Osteoblast (primary cell): ENCODE measurements at places on chromosomes 11 and 22. TPM values are rescaled to one million over a fixed set of nuclear protein-coding genes. Genes with fewer than 3 reads are reported as not detected.

- peaks cover 2% of the 10 kb centered on the region for H3K36me3 ChIP-seq
- H3K4me3 ChIP-seq: no peak overlapping the region
- no peaks in the 10 kb centered on the region for H3K27me3 ChIP-seq
- DNase-seq: peak; percentile 79
These were observed 18.9 kb downstream of the AP1B1 start for GRCh38 chr22:29369460-29369859.

DNA sequence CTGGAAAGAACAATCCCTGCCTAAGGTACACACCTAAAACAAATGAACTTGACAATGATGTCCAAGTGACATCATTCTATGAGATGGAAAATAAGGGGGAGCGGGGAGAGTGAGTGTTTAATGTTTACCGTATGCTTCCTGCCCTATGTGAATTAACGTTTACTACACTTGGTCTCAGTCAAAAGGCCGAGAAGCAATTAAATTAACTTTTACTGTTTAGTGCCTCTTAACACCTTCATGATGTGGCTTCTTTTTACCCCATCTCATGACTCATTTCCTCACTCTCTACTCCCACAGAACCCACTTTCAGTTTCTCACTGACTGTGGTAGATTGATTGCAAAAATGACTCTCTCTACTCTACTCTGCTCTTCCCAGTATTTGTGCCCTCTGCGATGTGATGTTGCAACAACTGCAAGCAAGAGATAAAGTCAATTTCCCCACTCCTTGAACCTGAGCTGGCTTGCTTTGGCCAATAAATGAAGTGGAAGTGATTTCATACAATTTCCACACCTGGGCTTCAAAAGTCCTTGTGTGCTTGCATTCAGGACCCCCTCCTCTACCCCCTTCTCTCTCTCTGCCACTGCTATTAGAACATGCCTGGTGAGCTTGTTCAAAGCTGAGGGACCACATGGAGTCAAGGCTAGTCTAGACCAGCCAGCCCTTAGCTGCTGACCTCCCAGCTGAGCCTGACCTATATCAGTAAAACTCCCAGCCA is 11.6 kb upstream of the ALKBH3 start:
- H3K36me3 ChIP-seq: no peaks in the 10 kb centered on the region
- H3K27me3 ChIP-seq: peaks cover 24% of the 10 kb centered on the region
- DNase-seq: peak; percentile 92
- peak overlapping the region; percentile 43 for H3K27ac ChIP-seq
- peak overlapping the region; percentile 26 for H3K4me3 ChIP-seq
- H3K4me1 ChIP-seq: peaks cover 10% of the 10 kb centered on the region

DNA sequence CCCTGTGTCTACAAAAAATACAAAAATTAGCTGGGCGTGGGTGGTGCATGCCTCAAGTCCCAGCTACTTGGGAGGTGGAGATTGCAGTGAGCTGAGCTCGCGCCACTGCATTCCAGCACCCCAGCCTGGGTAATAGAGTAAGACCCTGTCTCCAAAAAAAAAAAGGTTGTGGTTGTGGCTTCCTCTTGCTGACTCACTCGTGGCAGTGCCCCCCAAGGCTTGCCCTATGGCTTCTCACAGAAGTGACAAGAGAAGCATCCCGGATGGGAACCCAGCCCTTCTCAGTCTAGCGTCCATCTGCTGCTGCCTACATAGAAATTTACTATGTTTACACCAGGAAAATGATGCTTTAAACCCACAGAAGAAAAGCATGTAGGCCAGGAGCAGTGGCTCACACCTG is 68.5 kb upstream of the PITPNB start:
- H3K27me3 ChIP-seq: no peaks in the 10 kb centered on the region
- H3K4me3 ChIP-seq: no peak overlapping the region
- peak; percentile 91 for DNase-seq
- peaks cover 22% of the 10 kb centered on the region for H3K4me1 ChIP-seq
- peaks cover 10% of the 10 kb centered on the region for H3K36me3 ChIP-seq

DNA sequence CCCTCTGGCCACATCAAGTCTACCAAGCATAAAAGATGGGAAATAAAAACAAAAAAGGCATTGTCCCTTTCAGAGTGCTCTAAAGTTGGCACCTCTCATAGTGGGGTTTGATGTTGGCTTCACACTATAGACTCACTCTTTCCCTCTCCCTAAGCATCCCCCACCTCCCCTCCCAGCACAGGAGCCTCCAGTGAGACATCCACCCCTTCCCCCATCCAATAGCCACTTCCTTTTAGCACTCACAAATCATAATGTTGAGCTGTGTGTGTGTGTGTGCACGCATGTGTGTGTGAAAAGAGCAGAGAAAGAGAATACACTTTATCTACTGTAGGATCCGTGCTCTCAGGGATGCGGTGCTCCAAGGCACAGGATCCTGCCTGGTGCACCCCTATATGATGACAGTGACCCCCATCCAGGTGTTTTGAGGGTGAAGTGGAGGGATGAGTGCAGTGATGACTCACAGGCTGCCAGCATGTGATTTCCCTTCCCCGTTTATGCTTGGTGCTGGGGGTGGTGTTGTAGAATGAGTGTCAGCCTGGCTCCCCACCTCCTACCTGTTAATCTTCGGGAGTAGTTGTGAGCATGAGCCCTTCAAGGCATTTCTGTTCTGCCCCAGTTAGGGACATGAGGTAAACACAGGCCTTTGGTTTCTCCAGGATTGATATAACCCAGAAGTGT is 235.2 kb upstream of the B3GAT1 start:
- no peaks in the 10 kb centered on the region for H3K4me1 ChIP-seq
- no peaks in the 10 kb centered on the region for H3K27me3 ChIP-seq
- no peak for DNase-seq

DNA sequence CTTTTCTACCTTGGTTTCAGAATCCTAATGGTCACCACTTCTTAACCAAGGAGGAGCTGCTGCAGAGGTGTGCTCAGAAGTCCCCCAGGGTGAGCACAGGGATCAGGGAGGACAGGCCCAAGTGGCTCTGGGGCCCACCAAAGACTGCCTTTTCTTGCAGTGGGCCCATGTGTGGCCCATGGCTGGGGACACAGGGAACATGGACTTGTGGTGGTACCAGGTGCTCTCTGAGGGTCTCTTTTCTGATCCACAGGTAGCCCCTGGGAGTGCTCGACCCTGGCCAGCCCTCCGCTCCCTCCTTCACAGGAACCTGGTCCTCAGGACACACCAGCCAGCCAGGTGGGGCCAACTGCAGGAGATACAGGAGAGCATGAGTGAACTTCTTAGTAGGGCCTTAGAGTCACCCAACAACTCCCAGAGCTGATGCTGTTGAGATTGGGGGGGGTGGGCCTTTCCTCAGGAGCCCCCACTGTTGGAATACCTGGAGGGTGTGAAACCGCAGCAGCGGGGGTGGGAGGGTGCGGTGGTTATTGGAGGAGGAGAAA is 2.0 kb downstream of the MUS81 start:
- H3K4me3 ChIP-seq: peak overlapping the region; percentile 99
- H3K36me3 ChIP-seq: peaks cover 52% of the 10 kb centered on the region
- peaks cover 31% of the 10 kb centered on the region for H3K4me1 ChIP-seq
- no peak for DNase-seq
- H3K27ac ChIP-seq: no peak overlapping the region

DNA sequence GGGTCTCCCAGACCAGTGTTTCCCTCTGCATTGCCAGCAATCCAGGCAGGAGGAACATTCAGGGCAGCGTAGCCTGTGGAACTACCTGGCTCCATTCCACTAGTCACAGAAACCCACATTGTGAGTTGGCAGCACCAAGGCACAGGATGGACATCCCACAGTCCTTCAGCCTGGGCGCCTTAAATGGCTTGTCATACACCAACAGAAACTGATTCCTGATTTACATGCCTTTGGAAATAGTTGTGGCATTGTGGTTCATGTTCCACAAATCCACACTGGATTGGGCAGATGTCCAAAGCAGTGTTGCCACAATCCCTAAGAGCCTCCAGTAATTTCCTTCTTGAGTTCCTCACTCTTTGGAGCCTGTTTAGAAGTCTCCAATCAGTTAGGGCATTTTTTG is 225.6 kb downstream of the BLID start:
- DNase-seq: peak; percentile 52
- peaks cover 49% of the 10 kb centered on the region for H3K4me1 ChIP-seq
- no peaks in the 10 kb centered on the region for H3K36me3 ChIP-seq
- no peak overlapping the region for H3K4me3 ChIP-seq
- no peaks in the 10 kb centered on the region for H3K27me3 ChIP-seq

DNA sequence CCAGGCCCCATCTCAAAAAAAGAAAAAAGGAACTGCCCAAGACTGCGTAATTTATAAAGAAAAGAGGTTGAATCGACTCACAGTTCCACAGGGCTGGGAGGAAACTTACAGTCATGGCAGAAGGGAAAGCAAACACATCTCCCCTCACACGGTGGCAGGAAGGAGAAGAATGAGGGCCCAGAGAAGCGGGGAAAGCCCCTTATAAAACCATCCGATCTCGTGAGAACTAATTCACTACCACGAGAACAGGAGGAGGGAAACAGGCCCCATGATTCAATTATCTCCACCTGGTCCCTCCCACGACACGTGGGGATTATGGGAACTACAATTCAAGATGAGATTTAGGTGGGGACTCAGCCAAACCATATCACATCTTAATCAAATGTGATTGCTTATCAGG is 82.2 kb downstream of the BUD13 start:
- H3K4me1 ChIP-seq: no peaks in the 10 kb centered on the region
- H3K4me3 ChIP-seq: no peak overlapping the region
- DNase-seq: no peak
- H3K36me3 ChIP-seq: no peaks in the 10 kb centered on the region
- H3K27me3 ChIP-seq: no peaks in the 10 kb centered on the region

DNA sequence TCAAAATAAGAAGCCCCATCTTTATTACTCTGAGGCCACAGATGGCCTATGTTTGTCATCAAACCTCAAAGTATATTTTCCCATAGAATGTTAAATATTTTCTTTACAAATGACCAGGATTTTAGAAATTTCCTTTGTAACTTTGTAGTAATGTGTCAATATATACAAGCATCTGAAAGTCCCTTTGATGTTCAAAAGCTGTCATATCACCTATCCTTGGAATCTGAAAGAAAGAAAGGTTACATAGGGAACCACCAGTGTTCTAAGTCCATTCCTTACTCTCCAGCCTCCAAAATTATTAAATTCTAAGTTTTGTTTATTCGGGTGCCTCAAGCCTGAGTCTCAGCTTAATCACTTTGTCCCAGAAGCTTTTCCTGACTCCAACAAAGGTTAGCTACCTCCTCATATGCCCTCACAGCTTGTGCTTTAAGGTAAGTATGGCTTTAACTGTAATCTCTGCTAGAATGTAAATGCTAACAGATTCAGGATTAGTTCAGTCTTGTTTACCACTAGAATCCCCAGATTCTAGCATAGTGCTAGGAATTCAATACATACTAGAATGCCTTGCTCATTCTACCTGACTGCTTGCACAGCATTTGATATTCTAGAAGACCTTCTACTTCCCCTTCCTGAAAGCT is 32.3 kb downstream of the CCDC34 start:
- no peak for DNase-seq
- H3K4me1 ChIP-seq: peaks cover 11% of the 10 kb centered on the region
- H3K27me3 ChIP-seq: no peaks in the 10 kb centered on the region
- no peak overlapping the region for H3K27ac ChIP-seq
- no peak overlapping the region for H3K4me3 ChIP-seq

GRCh38 chr22:40055143-40055883 is 60.6 kb downstream of the FAM83F start:
- H3K36me3 ChIP-seq: no peaks in the 10 kb centered on the region
- DNase-seq: no peak
- no peaks in the 10 kb centered on the region for H3K4me1 ChIP-seq

DNA sequence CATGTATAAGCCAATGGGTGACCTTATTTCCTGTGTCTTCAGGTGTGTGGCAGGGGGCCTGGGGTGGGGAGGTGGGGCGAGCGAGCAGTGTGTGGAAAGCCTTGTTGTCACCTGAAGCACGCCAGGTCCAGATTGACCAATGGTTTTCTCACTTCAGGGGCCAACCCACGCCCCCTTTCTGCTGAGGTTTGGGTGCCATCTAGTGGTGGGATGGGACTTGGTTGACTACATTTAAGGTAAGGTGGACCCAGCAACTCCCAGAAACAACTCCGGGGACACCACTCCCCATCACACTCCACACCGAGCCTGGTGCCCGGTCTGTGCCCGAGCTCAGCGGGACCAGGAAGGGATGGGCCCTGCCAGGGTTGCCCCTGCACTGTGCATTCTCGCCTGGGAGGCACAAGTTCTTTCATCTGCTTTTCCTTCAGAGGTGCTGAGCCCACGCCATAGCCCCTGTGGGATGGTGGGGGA is 40.0 kb downstream of the TPCN2 start:
- peak; percentile 99 for DNase-seq
- no peaks in the 10 kb centered on the region for H3K27me3 ChIP-seq
- H3K27ac ChIP-seq: no peak overlapping the region
- H3K4me3 ChIP-seq: peak overlapping the region; percentile 57
- H3K36me3 ChIP-seq: peaks cover 8% of the 10 kb centered on the region

GRCh38 chr22:37254209-37254866 is 10.3 kb upstream of the RAC2 start:
- H3K4me1 ChIP-seq: peaks cover 15% of the 10 kb centered on the region
- peaks cover 11% of the 10 kb centered on the region for H3K27me3 ChIP-seq
- no peaks in the 10 kb centered on the region for H3K36me3 ChIP-seq
- peak; percentile 56 for DNase-seq
- no peak overlapping the region for H3K27ac ChIP-seq
- no peak overlapping the region for H3K4me3 ChIP-seq

DNA sequence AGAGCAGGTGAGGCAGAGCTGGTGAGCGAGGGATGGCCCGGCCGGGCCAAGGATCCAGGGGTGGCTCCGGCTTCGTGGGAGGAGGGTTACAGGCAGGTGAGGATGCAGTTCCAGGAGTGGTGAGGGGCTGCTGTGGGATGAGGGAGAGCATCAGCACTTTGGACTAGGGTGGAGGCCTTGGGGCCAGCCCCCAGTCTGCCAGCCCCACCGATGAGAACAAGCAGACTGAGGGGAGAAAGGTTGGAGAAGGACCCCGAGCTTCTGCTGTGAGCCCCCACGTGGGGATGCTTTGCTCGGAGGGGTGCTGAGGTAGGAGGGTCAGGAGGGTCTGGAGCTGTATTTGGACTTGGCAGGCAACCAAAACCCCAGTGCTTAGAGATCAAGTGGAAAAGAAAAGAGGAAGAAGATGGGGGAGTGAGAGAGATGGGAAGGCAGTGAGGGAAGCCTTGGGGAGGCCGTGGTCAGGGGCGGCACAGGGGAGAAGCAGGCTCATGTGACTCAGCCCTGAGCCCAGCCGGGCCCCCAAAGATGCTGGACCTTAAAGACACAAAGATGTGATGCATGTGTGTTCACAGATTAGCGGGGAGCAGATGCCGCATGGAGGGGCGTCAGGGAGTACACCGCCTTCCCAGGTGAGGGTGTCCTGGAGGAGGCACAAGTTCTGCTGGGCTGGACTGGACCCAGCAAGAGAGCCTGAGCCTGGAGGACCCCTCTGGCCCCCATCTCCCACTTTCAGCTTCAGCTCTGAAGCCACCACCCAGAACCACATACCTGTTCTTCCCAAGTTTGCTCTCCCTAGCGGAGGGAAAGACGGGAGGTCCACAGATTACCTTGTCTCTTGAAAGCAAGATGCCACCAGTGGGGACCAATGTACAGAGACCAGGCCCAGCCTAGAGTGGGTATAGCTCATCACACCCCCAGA is 91.3 kb downstream of the CDKN1C start:
- no peaks in the 10 kb centered on the region for H3K4me1 ChIP-seq
- H3K27me3 ChIP-seq: peaks cover 35% of the 10 kb centered on the region
- H3K36me3 ChIP-seq: no peaks in the 10 kb centered on the region
- no peak overlapping the region for H3K4me3 ChIP-seq
- no peak overlapping the region for H3K27ac ChIP-seq

TCN2 gene
- total RNA-seq: 13.6 and 18.8 TPM in 2 replicates

MMP27 gene
- total RNA-seq: not detected in 2 replicates

OR8D1 gene
- total RNA-seq: not detected in 2 replicates

PDGFB gene
- total RNA-seq: under 0.01 TPM in 1 of 2 replicates, not detected in the other

P4HA3 gene
- 8.7 and 19.2 TPM in 2 replicates for total RNA-seq

LMO2 gene
- 1.4 and 2.1 TPM in 2 replicates for total RNA-seq

MS4A6A gene
- under 0.01 TPM in 1 of 2 replicates, not detected in the other for total RNA-seq

MRGPRF gene
- total RNA-seq: 39.4 and 41.5 TPM in 2 replicates
